ENCODE measurements at places on chromosomes 7 and 10. TPM values are rescaled to one million over a fixed set of nuclear protein-coding genes. Genes with fewer than 3 reads are reported as not detected.

The PNLIPRP2 gene
- total RNA-seq: not detected

The METTL2B gene
- total RNA-seq: 52.4 TPM

The ACTR3C gene
- 7.9 TPM for total RNA-seq

The PIP gene
- total RNA-seq: not detected

The TMEM209 gene
- total RNA-seq: 41.6 TPM

The VSTM4 gene
- 0.57 TPM for total RNA-seq

The CISD1 gene
- total RNA-seq: 39.7 TPM

The CPA2 gene
- 0.14 TPM for total RNA-seq

The SLIT1 gene
- total RNA-seq: 0.32 TPM

The CALN1 gene
- total RNA-seq: not detected

The TLL2 gene
- total RNA-seq: 0.09 TPM

The LEP gene
- not detected for total RNA-seq

The EGR2 gene
- total RNA-seq: 126 TPM

The NPSR1 gene
- not detected for total RNA-seq

The FXYD4 gene
- not detected for total RNA-seq

The LOXL4 gene
- not detected for total RNA-seq

The AGAP6 gene
- total RNA-seq: 22.5 TPM

The PAOX gene
- total RNA-seq: 11.9 TPM

The HKDC1 gene
- 0.11 TPM for total RNA-seq

The CFAP70 gene
- 0.43 TPM for total RNA-seq

The TMEM140 gene
- 3.0 TPM for total RNA-seq
